ENCODE measurements at places on chromosomes 16 and 17.

GRCh38 chr17:77924757-77925336 is 33.7 kb upstream of the TNRC6C start:
- DNase-seq, result no peak

- no peak for DNase-seq
Observed at GRCh38 chr16:9411426-9411825, 320.0 kb downstream of the HAPSTR1 start.

- no peak for DNase-seq
Observed at GRCh38 chr16:11794996-11795886, 1.8 kb downstream of the ZC3H7A start.

DNA sequence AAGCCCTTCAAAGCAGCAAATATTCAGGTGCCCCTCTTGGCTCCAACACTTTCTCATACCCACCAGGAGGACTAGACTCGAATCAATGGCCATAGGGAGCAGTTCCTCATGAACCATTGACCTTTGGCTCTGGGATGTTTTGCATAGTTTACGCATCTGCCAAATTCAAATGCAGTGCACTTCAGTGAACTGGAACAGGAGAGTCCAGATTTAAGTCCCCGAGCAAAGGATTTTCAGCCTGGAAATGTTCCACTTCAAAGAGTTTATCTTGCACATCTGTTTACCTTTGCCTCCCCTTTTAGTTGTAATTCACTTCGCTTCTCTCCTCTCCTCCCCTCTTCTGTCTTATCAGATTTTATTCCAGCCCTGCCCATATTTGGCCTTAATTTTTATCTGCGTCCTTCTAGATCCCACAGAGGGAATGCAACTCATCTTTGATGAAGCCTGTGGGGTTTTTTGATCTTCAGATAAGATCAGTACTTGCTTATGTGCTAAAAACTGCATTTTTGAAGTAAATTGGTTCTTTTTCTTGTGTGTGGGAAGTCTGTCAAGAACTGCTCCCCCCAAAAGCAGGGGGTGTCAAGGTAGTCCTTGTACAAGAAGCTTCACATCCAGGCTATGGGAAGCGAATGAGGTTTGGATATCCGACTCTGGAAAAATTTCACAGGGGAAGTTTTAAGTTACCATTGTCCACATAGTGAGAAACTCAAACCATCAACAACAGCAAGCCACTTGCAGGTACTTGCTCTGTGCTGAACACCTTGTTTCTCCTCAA is 281.6 kb downstream of the RBFOX1 start:
- DNase-seq, result no peak

GRCh38 chr16:85851034-85851785 is 47.8 kb upstream of the IRF8 start:
- no peak for DNase-seq

DNA sequence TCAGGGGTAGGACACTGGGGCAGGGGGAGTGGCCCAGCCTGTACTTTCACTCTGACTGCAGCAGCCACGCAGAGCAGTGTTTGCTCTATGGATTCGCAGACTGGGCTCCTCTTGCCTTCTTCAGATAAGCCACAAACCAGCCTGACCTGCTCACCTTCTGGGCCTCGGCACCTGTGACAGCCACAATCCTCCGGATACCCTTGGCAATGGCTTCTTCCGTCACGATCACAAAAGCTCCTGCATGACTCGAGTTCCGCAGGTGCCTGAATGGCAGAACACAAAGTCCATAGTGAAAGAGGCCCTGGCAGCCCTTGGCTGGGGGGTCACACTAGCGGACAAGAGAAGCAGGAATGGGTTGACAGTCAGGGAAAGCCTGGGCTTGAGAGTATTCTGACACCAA is 3.8 kb upstream of the EXOSC6 start:
- no peak for DNase-seq

- no peak for DNase-seq
Observed at GRCh38 chr16:74188856-74189255, 107.8 kb upstream of the PSMD7 start.

DNA sequence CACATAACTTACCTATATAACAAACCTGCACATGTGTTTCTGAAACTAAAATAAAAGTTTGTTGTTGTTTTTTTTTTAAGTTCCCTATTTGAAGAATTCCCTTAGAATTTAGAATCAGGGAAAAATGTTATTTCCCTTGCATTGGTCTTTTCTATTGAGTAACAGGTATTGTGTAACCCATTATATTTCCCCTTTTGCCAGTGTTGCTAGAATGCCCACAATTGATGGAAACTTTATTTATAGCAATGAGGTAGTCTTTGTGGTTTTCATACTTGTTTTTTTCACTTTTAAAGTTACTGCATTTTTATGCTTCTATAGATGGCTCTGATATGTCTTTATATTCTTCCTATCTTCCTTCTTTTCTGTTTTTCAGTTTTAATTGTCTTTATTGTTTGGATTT is 3.9 kb downstream of the NLRP1 start:
- DNase-seq, result no peak

DNA sequence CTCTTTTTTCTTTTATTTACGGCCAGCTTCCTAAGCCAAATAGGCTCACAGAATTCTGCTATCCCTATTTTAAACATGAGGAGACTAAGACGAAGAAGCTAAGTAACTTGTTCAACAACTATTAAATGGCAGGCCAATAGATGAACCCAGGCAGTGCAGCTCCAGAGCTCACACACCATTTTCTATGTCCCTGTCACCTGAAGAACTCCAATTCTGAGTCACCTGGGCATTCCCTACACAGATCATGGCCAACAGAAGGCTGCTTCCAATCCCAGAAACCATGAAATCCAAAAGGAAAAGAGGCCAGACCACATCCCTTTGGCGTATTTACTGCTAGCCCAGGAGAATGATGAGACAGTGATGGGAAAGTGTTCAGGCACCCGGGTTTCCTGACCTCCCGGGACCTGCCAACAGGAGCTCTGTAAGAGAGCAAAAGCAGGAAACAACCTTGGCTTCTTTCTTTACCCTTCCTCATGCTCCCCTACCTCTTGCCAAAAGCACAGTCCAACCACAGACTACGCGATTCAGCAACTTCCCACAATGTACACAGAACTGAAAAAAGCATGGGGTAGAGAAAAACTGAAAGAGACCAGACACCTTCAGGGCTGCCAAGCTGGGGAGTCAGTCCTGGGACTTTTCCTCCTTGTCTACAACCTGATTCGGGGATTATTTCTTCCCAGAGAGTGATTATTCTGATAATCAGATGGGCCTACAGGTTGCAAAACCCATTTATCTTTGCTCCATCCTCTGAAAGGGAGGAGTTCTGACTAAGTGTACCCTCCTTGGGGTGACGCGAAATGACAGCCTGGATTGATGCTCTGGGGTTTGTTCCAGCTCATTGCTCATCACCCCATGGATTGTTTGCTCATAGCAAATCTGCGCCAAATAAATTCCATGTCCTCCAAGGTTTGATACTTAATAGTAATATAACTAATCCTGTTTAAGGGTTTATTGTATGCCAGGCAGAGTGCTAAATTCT is 47.8 kb upstream of the HAS3 start:
- no peak for DNase-seq

DNA sequence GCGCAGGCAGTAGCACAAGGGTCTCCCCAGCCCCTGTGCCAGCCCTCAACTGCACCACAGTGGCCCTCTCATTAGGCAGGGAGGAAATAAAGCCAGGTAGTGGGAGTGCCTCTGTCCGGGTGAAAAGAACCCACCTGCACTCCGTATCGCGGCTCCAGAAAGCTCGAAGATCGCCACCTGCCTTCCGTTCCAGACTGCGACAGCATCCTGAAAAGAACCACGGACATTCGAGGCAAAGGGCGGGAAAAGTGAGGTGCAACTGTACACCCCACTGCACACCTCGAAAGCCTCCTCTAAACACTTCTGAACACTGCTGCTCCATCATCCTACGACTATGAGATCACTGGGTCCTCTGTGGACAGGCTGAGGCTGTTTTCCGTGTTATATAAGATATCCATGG is 28.7 kb downstream of the IFT140 start:
- DNase-seq, result no peak
